CD4-positive, alpha-beta T cell treated with Interleukin-15 for 4 hours (primary cell): ENCODE measurements at places on chromosomes 6 and 20.

DNA sequence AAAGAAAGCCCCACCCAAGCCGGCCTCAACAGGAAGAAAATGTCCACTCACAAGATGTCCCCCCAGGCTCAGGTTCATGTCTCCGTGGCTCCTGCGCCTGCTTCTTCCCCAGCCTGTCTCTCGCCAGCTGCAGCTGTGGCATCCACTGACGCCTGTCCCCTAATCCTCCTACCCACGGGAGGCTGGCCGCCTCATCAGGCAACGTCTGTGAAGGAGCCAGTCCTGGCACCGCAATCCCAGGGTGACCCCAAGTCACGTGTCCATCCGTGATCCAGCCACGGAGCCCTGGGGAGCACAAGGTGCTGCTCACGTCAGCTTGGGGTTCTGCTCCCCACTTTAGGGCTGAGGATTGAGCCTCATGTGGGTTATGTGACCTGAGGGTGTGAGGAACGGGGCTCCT lies 640.3 kb downstream of the CDH26 start:
- DNase-seq, result no peak

- no peak for DNase-seq
These were observed 2.8 kb upstream of the JARID2 start for GRCh38 chr6:15242937-15243614.

DNA sequence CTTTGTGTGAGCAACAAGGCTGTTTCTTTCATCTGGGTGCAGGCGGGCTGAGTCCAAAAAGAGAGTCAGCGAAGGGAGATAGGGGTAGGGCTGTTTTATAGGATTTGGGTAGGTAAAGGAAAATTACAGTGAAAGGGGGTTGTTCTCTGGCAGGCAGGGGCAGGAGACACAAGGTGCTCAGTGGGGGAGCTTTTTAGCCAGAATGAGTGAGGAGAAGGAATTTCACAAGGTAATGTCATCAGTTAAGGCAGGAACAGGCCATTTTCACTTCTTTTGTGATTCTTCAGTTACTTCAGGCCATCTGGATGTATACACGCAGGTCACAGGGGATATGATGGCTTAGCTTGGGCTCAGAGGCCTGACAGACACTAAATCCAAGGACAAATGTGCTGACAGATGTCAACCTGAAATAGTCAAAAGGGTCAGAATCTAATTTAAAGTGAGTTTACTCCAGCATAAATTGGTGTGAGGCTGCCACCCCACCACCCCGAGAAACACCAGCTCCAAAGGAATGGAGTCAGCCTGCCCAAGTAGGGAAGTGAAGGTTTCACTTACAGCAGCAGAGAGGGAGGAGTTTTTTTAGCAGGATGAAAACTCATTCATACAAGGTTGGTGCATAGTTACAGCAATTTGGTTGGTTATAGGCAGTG lies 560.0 kb upstream of the CDH4 start:
- no peak for DNase-seq

DNA sequence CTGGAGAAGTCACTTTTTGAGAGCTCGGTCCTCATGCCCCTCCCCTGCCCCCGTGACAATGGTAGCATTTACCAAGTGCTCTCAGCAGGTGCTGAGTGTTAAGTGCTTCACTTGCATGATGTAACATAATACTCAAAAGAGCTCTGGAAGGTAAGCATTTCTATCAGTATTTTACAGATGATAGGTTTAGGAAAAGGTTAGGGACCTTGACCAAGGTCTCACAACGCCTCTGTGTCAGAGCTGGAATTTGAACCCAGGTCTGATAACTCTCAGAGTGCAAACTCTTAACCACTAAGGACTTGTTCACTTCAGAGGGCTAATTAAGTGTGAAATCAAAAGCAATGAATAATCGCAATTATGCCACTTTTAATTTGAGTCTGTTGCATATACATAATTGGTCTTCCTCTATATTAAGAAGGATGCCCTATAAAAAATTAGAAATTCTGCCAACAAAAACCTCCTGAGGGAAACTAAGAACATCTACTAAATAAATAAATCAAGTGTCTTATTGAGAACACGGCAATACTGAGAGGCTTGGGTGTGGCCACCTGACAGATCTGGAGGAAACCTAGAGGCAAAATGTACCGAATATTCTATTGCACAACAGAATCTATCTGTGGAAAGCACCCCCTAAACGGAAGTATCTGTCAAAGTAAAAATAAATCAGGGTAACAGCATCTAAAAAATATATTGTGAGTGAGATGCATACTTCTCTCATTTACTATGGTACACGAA lies 109.8 kb downstream of the BACH2 start:
- peak; percentile 35 for DNase-seq

GRCh38 chr6:106913111-106913510 lies 61.4 kb downstream of the CD24 start:
- DNase-seq, result no peak

GRCh38 chr6:167736486-167737204 lies 90.1 kb upstream of the AFDN start:
- DNase-seq, result no peak

- no peak for DNase-seq
These were observed 49.0 kb upstream of the TENT5A start for GRCh38 chr6:81801489-81801888.

DNA sequence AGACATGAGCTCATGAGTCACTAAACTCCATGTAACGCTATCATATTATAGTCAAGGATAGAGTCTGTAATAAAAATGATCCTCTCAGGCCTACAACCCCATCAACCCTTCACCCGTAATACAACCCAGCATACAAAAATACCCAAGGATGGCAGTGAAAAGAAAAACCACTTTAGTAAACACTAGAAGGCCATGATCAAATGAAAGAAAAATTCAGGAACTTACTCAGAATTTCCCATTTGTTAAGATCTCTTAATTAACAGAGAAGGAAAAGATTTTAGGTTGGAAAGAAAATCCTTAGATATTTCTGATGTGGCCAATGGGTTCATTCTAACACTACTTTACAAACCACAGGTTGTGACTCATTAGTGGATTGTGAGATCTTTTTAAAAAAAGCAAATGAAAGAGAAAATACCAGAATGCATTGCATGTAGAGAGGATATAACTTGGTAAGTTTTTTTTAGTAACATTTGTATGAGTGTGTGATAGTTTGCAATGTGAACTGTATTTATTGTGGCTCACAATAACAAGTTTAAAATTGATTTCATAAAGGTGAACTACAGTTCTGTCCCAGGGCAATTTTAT lies 8.0 kb upstream of the UBE2J1 start:
- DNase-seq, result no peak

DNA sequence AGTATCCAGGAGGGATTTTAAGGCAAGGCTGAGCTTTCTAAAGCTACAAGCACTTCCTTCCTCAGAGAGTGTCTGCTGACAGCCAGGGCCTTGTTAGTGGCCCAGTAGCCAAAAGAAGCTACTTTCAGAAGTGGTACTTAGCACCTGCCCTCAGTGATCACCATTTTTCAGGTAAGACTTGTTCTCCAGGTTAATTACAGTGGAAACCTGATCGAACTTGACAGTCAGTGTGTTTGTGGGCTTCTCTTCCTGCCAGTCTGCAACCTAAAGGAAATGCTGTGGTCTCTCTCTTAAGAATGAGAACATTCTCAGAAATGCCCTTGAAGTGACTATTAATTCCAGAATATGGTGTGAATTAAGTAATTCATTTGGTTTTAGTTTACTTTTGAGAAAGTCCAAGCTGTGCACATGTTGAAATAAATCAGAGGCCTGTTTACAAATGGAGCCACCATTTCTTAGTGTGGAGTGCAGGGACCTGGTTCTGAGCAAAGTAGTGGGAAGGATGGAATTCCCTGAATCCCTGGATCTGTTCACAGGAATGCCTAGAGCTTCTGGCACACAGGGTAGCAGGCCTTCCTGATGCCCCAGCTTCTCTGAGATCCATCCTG lies 185.3 kb upstream of the AGPAT4 start:
- no peak for DNase-seq

- DNase-seq, result no peak
These were observed 129.5 kb upstream of the GGTLC1 start for GRCh38 chr20:24118034-24118433.

GRCh38 chr6:74431873-74432580 lies 736.0 kb downstream of the CD109 start:
- no peak for DNase-seq

GRCh38 chr6:39684790-39685488 lies 40.3 kb downstream of the KIF6 start:
- DNase-seq, result no peak

GRCh38 chr6:30005482-30005881 lies 55.6 kb upstream of the POLR1H start:
- DNase-seq, result no peak

- DNase-seq, result no peak
These were observed 43.4 kb upstream of the BLCAP start for GRCh38 chr20:37571033-37571432.

- DNase-seq, result no peak
These were observed 64.0 kb downstream of the MAP3K5 start for GRCh38 chr6:136728033-136728939.

- DNase-seq, result no peak
These were observed 87.6 kb downstream of the ASXL1 start for GRCh38 chr20:32445539-32446273.

GRCh38 chr6:155628306-155628705 lies 172.7 kb upstream of the NOX3 start:
- DNase-seq, result no peak

DNA sequence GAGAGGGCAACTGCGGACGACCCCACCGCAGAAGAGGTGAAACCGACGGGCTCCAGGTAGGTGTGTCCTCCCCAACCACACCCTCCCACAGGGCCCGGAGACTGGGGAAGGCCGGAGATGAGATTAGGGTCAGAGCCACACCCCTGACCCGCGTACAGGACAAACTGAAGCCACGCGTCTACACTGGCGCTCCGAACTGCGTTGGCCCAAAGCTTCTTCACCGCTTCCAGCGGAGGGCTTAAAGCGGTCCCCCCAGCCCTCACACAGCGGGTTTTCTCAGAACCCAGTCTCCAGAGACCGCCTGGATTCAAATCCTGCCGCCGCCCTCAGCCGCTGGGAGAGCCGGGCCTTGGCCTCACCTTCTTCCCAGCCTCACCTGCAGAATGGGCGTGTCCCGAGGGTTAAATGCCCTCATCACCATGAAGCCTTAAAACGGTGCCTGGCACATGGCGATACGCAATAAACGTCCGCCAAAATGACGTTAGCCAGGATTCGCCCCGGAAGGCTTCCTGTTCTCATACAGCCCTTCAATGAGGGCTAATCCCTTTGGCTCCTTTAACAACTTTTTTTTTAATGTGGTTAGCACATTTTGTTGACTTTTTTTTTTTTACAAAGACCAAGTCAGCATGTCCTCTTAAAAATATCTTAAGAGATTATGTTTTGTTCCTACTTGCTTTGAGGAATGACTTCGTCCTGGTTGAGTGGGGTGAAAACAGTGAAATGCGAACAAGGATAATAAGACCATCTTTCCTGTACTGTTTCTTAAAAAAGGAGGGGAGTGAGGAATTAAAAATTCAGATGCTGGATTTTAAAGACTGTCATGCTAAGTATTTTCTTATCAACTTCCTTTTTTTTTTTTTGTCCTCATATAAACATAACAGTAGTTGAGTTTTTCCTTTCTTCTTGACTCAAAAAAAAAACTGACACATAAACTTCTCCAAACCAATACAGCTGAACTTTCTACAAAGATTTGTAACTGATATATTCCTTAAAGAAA lies 15.1 kb upstream of the ZNF217 start:
- DNase-seq, result no peak

GRCh38 chr6:3334555-3334954 lies 75.8 kb downstream of the PSMG4 start:
- DNase-seq, result no peak

- no peak for DNase-seq
These were observed 668.4 kb downstream of the C6orf118 start for GRCh38 chr6:164640956-164641355.

- DNase-seq, result no peak
These were observed 804.4 kb upstream of the FLRT3 start for GRCh38 chr20:15141861-15142260.

DNA sequence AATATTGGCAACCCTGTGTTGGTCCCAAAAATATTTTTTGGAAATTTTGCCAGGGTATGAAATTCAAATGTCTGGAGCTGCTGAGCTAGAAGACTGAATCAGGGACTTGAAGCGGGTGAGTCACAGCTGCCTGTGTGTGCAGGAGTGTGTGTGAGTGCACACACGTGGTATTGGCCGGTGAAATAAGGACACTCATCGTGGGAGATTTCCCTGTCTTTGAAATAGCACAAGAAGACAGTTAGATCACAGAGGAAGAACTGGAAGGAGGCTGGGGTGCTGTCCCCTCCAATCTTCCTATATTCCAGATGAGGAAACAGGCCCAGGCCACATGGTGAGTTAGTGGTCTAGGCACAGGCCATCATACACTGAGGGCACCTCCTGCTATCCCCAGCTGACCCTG lies 123.8 kb upstream of the MLN start:
- DNase-seq, result no peak

DNA sequence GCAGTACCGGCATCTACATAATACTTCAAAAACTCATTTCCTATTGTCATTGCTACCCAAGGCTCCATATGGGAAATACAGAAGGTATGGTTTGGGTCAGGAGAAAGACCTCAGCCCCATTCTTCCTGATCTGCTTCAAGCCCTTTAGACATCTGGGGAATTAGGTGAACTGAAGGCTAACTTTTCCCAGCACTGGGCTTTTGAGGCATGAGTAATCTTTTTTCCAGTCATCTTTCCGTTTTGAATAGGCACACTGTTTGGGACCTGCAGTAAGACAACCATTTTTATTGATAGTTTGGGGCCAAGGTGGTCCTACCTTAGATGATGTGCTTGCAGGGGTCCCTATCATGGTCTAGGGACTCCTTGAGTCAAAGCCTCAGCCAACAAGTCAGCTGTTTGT lies 198.4 kb downstream of the HAO1 start:
- DNase-seq, result no peak

DNA sequence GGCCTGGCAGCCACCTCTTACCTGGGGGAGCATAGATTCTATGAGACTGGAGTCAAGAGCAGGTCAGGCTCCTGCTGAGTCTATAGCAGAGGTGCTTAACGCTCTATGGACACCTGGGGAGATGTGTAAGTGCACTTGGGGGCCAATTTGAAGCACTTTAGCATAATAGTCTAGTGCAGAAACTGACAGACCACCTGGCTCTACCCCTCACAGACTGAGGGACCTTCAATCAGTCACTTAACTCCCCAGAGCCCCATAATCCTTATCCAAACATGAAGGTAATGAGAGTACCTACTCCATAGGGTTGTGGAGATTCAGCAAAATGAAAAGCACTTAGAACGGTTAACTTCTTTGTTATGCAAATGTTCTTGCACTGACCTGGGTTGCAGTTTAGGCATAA lies 87.3 kb upstream of the SLC22A16 start:
- DNase-seq, result no peak
